ENCODE measurements at places on chromosomes 1 and 21. TPM values are rescaled to one million over a fixed set of nuclear protein-coding genes. Genes with fewer than 3 reads are reported as not detected.

NECTIN4 gene
- 0.09 TPM for polyA plus RNA-seq

MROH7 gene
- polyA plus RNA-seq: 6.0 TPM

RPL11 gene
- 3,009 TPM for polyA plus RNA-seq

AIRE gene
- polyA plus RNA-seq: not detected

S100A12 gene
- polyA plus RNA-seq: 2.7 TPM
